ENCODE measurements at places on chromosomes 12 and 14. TPM values are rescaled to one million over a fixed set of nuclear protein-coding genes. Genes with fewer than 3 reads are reported as not detected.

GRCh38 chr12:128381946-128382345, 115.0 kb downstream of the TMEM132C start:
- DNase-seq = no peak

DNA sequence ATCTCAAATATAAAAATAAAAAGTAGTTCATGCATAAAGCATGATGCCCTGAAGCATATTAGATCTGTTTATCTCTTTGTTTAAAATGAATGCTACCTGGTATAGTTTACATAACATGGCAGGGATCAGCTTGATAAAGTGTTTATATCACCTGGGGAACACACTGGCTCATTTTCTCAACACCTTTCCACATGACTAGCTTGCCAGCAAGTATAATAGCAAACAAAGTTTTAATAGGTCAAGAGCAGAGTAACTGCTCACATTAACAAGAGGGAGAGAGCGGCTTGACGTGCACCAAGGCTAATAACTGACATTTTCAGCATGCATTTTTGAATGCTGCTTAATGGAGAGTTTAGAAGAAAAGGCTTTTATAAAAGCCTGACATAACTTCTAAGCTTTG, 246.4 kb downstream of the EGLN3 start:
- DNase-seq = no peak

GRCh38 chr12:21786041-21786531, 11.6 kb upstream of the KCNJ8 start:
- no peak for DNase-seq

DNA sequence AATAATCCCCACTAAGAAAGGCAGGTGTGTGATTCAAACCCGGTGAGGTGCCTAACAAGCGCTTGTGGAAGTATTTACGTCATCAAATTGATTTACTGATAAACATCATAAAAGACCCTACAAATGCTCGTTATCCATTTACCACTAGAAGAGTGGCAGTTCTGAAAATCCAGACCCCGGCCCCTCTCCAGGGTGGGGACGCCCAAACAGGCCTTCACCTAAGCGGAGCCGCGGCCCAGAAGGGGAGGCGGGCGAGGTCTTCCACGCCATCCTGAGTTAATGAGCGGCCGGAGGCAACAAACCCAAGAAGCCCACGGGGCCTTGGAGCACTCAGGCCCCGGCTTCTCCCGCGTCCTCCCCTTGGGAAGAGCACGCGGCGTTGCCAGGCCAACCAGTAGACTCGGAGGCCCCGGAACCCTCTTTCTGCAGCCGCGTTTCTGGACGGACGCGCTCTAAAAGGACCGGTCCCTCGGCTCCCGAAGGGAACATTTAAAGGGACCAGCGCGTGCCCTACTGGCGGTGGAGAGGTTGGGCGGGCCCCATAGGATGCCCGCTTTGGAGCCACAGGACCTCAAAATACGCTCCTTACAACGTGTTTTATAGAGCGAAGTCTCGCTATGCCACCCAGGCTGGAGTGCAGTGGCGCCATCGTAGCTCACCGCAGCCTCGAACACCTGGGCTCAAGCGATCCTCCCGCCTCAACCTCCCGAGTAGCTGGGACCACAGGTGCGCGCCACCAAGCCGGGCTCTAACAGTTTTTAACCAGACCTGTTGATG, 3.5 kb downstream of the PTPN21 start:
- no peak for DNase-seq

DNA sequence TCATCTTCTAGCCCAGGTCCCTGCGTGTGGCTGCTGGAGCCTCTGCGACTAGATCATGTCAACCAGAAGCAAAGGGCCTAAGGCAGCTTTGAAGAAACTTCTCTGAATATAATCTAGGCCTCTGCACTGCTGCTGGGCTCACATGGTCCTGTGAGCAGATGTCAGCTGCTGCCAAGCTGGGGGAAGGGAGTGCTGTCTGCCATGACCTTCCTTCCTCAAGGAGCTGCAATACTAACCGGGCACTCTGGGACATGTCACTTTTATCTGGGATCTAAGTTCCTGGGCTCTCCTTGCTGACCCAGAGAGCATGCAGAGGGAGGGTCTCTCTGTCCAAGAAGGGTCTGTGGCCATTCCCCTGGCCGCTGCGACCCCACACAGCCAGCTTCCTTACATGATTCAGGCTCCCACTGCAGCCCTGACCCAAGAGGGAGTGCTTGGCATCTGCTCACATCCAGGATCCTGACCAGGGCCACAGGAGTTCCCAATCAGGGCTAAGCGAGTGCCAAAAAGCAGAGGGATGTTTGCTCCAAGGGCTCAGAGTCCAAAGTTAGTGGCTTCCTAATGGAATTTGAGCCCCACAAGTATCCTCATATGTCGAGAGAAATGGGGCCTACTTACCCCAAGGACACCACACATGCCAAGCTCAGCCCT, 74.0 kb downstream of the PLEKHG3 start:
- DNase-seq = no peak

GRCh38 chr12:94594443-94594825, 55.9 kb downstream of the TMCC3 start:
- DNase-seq = no peak

- no peak for DNase-seq
Measured at GRCh38 chr12:15963271-15963670, 52.1 kb downstream of the DERA start.

GRCh38 chr12:29103539-29103974, 45.5 kb upstream of the FAR2 start:
- no peak for DNase-seq

- no peak for DNase-seq
Measured at GRCh38 chr12:91040096-91040755, 17.6 kb downstream of the KERA start.

DNA sequence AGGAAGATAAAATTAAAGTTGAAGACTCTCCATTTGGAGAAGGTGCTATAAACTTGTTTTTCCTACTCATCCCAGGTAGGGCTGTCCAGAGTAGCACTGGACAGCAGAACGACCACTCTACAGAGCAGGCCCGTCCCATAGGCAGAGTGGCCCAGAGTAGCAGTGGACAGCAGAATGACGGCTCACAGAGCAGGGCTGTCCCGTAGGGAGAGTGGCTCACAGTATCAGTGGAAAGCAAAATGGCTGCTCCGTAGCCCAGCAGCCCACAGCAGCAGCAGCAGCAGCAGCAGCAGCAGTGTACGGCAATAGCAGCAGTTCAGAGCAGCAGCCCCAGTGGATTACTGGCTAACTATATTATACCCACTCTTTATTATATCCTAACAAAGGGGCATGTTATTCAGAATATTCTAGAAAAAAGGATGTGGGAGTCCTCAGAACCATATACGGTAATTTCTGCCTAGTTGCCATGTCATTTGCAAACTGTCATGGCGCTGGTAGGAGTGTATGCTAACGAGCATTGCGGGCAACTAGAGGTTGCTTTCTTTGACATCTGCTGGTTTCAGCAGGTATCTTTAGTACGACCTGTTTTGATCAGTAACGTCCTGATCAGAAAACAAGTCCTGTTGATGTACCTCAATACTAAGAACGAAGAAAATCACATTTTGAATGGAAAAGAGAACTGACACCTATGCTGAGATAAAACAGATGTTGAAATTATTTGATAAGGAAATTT, 567.3 kb downstream of the SLC16A7 start:
- DNase-seq = no peak

DNA sequence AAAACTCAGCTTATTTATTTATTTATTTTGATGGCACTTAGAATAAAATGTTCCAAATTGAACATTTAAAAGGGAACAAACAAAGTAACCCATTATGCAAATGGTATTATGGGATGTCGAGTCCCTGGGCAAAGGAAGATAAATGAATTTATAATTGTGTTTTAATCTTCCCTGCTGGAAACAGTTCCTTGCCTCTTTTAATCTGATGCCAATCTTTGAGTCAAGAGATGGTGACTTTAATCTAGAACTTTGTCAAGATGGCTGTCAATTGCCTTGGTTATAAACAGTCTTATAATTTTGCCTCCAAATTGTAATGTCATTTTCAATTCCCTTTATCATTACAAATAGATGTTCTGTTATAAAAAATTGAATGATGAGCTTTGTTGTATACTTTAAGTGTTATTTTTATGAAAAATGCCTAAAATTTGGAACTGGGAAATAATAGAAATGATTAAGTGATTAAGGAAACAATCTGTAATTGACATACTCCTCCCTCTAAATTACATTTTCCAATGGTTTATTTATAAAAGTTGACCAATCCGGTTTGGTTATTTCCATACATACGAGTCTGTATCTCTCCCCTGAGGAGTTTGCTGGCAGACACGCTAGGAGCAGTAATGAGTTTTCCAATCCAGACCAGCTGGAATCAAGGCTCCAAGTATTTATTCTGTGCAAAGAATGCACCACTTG, 134.9 kb upstream of the FRMD6 start:
- DNase-seq = no peak

GRCh38 chr12:49952391-49953055, 2.0 kb downstream of the AQP2 start:
- no peak for DNase-seq

GRCh38 chr12:121484967-121485366, 85.0 kb downstream of the RNF34 start:
- DNase-seq = no peak

DNA sequence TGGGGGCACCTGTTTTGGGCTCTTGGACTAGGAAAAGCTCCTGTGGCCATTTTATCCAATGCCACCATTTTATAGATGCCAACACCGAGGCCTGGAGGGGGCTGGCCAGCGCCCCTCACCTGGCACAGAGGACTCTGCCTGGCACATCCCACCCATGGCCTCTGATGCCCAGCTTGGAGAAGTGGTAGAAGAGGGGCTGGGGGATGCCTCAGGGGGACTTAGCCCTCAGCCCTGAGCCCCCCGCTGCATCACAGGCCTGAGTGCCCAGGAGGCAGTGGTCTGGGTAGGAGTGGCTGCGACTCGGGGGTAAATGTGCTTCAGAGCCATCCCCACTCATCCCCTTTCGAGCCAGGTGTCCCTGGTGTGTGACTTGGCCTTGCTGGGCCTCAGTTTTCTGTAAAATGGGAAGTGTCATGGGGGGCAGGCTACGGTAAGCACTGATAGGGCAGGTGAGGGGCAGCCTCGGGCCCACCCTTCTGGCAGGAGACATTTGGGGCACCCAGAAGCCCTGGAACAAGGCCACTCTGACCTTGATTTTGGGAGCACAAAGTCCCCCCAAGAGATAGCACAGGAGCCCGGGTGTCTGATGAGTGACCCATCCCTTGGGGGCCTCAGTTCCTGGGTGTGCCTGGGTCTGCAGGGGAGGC, 22.5 kb downstream of the SH2B3 start:
- DNase-seq = no peak

- DNase-seq = no peak
Measured at GRCh38 chr14:101078892-101079221, 175.3 kb upstream of the RTL1 start.

DNA sequence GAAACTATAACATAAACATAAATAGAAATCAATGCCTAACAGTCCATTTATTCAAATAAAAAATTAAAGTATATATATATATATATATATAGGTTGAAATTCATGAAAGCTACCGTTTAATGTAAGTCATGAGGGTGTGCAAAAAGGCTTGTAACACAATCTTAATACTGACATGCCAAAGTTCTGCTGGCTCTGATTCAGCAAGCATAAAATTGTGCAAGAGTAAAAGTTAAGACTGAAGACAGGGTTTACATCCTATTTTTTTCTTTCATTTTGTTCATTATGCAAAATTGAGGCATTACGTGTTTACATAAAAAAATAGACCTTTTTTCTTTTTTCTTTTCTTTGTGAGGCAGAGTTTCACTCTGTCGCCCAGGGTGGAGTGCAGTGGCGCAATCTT, 984.2 kb downstream of the FSCB start:
- no peak for DNase-seq

DNA sequence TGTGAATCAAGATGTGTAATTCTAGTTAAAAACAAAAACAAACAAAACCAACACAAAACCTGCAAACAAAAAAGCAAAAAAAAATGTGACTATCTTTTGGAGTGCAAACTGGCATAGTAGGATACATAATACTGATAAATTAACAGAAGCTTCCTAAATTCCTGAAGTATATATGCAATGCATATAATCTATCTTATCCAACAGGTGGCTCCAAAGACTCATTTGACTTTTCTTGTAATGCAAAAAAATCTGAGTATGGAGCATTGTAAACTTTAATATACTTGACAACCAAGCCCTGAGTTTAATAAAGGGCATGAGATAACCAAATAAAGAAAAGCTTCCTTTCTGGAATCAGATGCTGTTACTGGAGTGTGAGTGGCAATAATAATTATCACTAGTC, 1003.6 kb downstream of the FSCB start:
- DNase-seq = peak; percentile 0

- DNase-seq = no peak
Measured at GRCh38 chr12:113936460-113936859, 29.7 kb downstream of the RBM19 start.

GRCh38 chr12:3667485-3667884, 85.4 kb downstream of the CRACR2A start:
- no peak for DNase-seq

DNA sequence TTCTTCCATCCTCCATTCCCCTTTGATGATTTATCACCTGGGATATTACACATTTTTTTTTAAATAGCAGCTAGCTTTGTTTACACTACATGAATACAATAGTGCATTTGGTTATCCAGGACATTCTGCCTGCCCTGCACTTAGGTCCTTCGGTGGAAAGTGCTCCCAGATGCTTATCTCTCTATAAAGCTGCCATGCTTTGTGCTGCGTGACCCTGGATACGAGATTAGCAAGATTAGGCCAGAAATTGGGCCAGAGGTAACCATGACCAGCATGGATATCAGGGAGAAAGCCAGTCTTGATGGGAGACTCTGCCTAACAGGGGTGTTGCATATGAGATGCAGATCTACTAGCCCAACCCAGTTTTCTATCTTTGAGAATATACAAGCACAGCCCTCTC, 12.1 kb upstream of the KRT83 start:
- DNase-seq = no peak

DNA sequence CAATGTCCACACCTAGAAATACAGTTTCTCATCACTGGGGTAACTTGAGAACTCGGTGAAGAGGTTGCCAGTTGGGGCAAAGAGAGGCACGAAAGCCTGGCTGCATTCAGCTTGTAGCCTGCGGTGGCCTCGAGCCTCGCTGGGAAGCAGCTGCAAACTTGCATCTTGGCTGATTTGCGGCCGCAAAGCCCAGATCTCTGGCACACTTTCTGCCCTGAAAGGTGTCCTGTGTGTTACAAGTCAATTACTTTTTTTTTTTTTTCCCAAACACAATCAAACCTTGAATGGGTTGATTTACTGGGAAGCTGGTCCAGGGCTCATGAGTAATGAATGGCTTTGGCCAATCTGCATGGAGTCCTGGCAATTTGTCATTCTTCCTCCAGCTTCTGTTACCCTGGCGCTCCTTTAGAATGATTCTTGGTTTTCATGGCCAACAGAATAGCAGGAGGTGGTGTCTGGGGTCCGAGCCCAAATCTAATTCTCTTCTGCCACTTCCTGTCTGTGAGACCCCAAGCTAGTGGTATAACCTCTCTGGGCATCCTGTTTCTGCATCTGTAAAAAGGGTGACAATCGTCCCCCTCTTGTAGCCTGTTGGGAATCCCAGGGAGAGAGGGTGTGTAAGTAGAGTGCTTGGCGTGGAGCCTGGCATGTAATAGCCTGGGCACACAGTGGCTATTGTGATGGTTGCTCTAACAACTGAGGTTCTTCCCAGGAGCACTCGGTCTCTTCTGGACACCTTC, 6.7 kb downstream of the BCL7A start:
- peak; percentile 27 for DNase-seq

GRCh38 chr14:63276492-63277342, 42.0 kb downstream of the GPHB5 start:
- DNase-seq = peak; percentile 51

Gene RDH16
- total RNA-seq = not detected

Gene KRT77
- not detected for total RNA-seq

Gene ANAPC5
- 124 TPM for total RNA-seq

Gene DAD1
- 157 TPM for total RNA-seq

Gene SERPINA12
- total RNA-seq = not detected

Gene WSCD2
- not detected for total RNA-seq

Gene NTF3
- 1.3 TPM for total RNA-seq

Gene POLE
- 28.9 TPM for total RNA-seq

Gene SLC6A13
- 0.12 TPM for total RNA-seq
